ENCODE measurements at places on chromosomes 12 and 14. TPM values are rescaled to one million over a fixed set of nuclear protein-coding genes. Genes with fewer than 3 reads are reported as not detected.

SLC25A47 gene
- total RNA-seq: not detected

- no peak for DNase-seq
Measured at GRCh38 chr12:8018666-8019581, 13.6 kb upstream of the FOXJ2 start.

DNA sequence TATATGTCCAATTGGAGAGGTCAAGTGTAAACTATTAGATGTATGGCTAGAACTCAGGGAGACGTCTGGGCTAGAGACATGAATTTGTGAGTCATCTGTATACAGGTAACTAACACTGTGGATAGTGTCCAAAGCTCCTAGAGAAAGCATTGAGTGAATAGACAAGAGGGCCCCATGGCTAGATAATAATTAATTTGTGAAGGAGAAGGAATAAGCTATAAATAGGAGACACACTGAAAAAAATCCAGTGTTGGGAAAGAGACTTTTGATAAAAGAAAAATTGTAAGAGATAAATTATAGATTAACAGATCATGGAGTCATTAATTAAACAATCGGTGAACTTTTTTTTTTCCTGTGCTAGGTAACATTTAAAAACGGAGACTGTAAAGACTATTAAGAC is 326.6 kb upstream of the PRICKLE1 start:
- DNase-seq: no peak

EIF4B gene
- 1,876 TPM for total RNA-seq

CLEC1B gene
- total RNA-seq: not detected

- DNase-seq: no peak
Measured at GRCh38 chr14:94027566-94028449, 1.7 kb downstream of the OTUB2 start.

DNA sequence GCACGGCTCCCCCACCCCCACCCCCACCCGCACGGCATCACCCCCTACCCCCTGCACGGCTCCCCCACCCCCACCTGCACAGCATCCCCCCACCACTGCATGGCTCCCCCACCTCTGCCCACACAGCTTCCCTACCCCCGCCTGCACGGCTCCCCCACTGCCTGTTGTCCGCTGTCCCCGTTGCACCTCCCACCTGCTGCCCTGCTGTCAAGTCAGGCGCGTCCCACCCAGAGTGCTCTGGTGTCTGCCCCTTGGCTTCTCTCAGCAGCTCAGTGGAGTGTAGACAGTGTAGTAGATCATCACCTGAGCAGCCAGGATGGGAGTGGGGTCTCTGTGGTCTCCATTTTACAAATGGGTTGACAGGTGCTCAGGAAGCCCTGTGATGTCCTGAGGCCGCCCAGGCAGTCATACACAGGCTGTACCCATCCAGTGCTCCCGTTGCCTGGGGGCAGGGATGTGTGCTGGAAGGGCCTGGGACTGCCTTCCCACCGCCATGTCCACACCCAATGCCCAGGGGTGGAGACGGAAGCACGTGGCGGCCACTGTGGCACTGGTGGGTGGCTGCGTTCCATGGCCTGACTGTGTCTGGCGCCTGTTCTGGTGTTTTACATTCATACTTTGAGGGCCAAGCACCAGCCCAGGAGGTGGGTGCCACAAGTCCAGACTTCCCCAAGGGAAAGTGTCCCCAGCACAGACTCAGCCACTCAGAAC is 32.5 kb downstream of the PACS2 start:
- no peak for DNase-seq

- no peak for DNase-seq
Measured at GRCh38 chr12:508795-509194, 49.1 kb downstream of the B4GALNT3 start.

ASB2 gene
- 0.49 TPM for total RNA-seq

MAP4K5 gene
- total RNA-seq: 92.1 TPM

- DNase-seq: no peak
Measured at GRCh38 chr12:102757154-102757881, 159.7 kb downstream of the PAH start.

DNA sequence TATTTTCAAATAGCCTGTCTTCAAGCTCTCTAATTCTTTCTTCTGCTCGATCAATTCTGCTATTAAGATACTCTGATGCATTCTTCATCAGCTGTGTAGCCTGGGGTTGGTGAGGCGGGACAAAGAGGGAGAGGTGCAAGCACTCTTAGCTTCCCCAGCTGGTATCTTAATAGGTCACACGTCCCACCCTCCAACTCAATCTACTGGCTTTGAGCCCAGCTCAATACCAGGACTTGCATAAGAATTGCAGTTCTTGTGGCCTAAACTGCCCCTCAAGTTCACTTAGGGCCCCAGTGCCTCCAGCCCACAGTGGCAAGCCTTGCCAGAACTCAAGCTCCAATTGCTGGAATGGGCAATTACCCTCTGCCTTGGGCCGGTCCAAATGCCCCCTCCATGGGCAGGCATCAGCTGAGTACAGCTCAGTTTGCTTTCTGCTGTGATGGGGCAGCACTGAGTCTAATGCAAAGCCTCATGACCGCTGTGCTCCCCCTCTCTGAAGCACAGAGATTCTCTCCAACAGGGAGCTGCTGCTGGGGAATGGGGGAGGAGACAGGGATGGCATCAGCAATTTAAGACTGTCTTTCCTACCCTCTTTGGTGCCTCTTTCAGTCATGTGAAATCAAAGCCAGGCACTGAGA is 5.6 kb upstream of the SPATA7 start:
- DNase-seq: no peak

GRCh38 chr14:105888784-105889665 is 362.6 kb downstream of the TMEM121 start:
- DNase-seq: no peak

- peak; percentile 49 for DNase-seq
Measured at GRCh38 chr12:26271024-26271423, 75.7 kb downstream of the SSPN start.

DNA sequence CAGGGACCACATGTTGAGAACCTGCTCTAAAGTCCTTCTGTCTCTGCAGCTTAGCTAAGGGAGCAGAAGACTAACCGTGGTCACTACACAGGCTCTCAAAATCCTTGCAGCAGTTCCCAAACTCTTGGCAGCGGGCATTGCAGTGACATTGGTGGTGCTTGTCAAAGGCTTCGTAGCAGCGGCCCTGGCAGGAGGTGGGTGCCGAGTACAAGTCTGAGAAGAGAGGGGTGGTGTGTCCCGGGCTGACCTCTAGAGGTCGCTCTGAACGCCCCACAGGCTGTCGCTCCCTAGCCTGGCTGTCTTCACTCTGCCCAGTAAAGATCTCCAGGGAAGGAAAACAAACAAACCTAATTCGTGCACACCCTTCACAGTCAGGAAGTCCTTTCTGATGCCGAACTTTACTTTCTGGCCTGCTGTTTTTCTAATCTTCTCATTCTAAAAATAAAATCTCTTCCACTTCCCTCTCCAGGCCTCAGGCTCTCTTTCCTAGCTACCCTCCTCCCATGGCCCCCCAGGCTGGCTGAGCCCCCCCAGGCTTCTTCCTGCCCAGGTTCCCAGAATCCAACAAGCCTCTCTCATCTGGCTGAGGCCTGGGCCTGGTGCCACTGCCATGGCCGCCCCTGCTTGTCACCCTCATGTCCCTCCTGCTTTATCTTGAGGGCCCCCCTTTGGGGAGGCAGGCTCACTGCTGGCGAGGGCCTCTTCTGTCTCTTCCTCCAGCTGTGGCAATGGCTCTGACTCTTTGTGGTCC is 7.7 kb downstream of the ENDOU start:
- DNase-seq: peak; percentile 94
